ENCODE measurements at places on chromosomes 12 and 14. TPM values are rescaled to one million over a fixed set of nuclear protein-coding genes. Genes with fewer than 3 reads are reported as not detected.

DNA sequence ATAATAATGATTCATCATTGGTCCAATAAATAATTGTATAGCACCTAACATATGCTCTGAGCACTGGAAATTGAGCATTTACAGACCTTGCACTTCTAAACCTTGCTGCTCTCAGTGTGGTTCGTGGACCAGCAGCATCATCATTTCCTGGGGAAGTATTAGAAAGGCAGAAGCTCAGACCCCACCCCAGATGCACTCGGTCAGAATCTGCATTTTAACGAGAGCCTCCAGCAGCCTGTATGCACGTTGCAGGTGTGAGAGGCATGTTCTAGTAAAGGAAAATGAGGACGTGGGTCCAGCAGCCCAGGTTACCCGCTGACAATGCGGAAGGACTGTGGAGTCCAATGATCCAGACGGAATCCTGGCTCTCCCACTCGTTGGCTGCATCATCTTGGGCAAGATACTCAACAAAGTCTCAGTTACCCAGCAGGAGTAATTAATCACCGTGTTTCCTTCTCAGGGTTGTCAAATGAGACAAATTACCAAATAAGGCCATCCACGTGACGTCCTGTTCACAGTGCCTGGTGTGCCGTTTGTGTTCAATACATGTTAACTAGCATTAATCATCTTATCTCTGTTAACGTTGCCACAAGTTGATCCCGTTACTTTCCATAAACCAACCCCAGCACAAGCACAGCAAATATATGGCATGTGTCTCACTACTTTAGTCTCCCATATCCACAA is 49.2 kb upstream of the CCND2 start:
- no peaks in the 10 kb centered on the region for H3K27me3 ChIP-seq
- DNase-seq = no peak
- no peak overlapping the region for H3K4me3 ChIP-seq
- H3K4me1 ChIP-seq = no peaks in the 10 kb centered on the region
- no peak overlapping the region for H3K27ac ChIP-seq

GRCh38 chr12:42546709-42547108 is 42.8 kb downstream of the PRICKLE1 start:
- no peaks in the 10 kb centered on the region for H3K36me3 ChIP-seq
- H3K4me1 ChIP-seq = no peaks in the 10 kb centered on the region
- no peak overlapping the region for H3K4me3 ChIP-seq
- peaks cover 21% of the 10 kb centered on the region for H3K27me3 ChIP-seq
- no peak for DNase-seq
- H3K27ac ChIP-seq = no peak overlapping the region

DNA sequence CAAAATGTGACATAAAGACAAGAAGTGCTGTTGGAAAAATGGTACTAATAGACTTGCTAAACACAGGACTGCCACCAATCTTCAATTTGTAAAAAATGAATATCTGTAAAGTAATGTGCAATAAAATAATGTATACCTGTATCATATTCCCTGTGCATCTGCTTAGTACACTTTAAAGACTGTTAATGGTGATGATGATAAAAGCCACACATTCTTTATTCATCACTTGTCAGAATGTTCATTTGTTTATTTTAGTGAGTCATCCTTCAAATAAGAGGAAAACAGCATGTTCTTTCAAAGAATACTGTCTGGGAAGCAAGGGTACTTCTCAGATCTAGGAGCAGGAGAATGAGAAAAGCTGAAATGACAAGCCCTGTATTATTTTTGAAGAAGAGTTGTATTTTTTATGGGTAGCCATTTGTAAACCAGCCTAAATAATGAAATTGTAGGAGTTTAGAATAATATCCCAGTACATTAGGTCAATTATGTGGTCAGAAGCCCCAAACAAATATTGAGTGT is 78.3 kb upstream of the PSMA6 start:
- H3K36me3 ChIP-seq = no peaks in the 10 kb centered on the region
- H3K27ac ChIP-seq = no peak overlapping the region
- peaks cover 4% of the 10 kb centered on the region for H3K4me1 ChIP-seq
- no peak for DNase-seq
- no peaks in the 10 kb centered on the region for H3K27me3 ChIP-seq
- no peak overlapping the region for H3K4me3 ChIP-seq

DNA sequence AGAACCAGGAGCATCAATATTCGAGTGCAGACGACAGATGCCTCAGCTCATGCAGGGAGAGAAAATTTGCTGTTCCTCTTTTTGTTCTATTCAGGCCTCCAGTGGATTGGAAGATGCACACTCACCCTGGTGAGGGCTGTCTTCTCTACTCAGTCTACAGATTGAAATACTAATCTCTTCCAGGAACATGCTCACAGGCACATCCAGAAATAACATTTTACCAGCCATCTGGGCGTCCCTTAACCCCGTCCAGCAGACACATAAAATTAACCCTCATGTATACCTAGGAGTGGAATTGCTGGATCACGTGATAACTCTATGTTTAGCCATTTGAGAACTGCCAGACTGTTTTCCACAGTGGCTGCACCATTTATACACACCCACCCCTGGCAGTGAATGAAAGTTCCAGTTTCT is 4.5 kb upstream of the OAS2 start:
- H3K27ac ChIP-seq = no peak overlapping the region
- no peaks in the 10 kb centered on the region for H3K36me3 ChIP-seq
- DNase-seq = no peak
- H3K4me3 ChIP-seq = no peak overlapping the region
- H3K27me3 ChIP-seq = no peaks in the 10 kb centered on the region

DNA sequence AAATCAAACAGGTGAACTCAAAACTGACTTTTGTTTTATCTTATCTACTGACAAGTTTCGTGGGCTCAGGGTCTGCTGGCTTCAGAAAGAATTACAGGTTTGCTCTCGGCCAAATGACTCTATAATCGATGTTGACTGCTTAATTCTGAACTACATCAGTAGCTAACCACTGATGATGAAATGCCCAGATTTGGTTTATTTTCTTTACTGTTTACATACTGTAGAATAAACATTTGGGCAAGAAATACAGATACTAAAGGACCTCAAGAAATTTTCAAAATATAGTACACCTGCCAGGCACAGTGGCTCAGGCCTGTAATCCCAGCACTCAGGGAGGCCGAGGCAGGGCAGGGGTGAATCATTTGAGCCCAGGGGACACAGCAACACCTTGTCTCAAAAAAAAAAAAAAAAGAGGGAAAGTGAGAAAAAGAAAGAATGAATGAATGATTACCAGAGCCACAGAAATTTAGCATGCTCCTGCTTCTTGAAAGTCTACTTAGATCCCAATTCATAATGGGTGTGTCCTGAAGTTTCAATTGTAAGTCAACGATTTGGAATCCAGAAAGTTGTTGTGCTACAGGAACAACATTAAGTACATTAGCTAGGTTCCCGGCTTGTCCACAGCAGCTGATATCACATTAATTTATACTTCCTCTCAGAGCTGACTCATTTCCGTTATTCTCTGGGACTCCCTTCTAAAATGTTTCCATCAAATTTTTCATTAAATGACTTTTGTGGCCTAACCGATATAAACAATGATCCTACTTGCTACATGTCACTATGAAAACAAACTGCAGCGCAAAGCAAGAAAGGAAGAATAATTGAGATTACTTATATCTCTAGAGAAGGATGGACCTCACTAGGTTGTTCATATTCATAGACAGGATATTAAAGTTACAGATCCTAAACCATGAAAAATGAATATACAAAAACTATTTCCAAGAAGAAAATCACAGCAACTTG is 134.3 kb downstream of the MED13L start:
- H3K27ac ChIP-seq = no peak overlapping the region
- H3K36me3 ChIP-seq = no peaks in the 10 kb centered on the region
- no peaks in the 10 kb centered on the region for H3K27me3 ChIP-seq
- DNase-seq = no peak

The ADCY4 gene
- total RNA-seq = not detected

Data from neural progenitor cell (in vitro differentiated cells).